ENCODE measurements at places on chromosomes 1 and 21.

- DNase-seq: no peak
Measured at GRCh38 chr1:117596023-117596720, 9.7 kb upstream of the TENT5C start.

GRCh38 chr1:113142791-113143190 is 69.8 kb downstream of the LRIG2 start:
- DNase-seq: no peak

GRCh38 chr1:200223207-200223606 is 186.6 kb downstream of the ZNF281 start:
- no peak for DNase-seq

- no peak for DNase-seq
Measured at GRCh38 chr1:117757668-117758067, 151.8 kb downstream of the TENT5C start.

DNA sequence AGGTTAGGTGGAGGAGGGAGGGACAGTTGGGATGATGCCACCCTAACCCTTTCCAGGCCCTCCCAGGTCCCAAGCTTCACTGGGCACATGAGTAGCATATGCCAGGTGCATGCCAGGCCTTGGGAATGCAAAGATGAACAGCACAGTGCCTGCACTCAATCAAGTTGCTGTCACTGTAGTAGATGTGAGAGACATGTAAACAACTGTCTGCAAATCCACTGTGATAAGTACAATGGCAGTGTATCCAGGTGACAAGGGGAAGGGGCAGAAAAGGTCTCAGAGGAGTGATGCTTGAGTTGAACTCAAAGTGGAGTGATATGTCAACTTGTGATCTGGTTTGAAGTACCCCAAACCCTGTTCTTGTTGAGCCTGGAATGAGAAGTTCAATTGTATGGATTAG is 49.5 kb upstream of the LRRN2 start:
- DNase-seq: no peak
